Stimulated activated CD8-positive, alpha-beta memory T cell treated with anti-CD3 and anti-CD28 coated beads, Interleukin-4, amount 100 ng/mL, for 1 hour (primary cell): ENCODE measurements at places on chromosomes 13 and 19.

- no peak for DNase-seq
Measured at GRCh38 chr19:5336195-5336965, 4.2 kb downstream of the PTPRS start.

DNA sequence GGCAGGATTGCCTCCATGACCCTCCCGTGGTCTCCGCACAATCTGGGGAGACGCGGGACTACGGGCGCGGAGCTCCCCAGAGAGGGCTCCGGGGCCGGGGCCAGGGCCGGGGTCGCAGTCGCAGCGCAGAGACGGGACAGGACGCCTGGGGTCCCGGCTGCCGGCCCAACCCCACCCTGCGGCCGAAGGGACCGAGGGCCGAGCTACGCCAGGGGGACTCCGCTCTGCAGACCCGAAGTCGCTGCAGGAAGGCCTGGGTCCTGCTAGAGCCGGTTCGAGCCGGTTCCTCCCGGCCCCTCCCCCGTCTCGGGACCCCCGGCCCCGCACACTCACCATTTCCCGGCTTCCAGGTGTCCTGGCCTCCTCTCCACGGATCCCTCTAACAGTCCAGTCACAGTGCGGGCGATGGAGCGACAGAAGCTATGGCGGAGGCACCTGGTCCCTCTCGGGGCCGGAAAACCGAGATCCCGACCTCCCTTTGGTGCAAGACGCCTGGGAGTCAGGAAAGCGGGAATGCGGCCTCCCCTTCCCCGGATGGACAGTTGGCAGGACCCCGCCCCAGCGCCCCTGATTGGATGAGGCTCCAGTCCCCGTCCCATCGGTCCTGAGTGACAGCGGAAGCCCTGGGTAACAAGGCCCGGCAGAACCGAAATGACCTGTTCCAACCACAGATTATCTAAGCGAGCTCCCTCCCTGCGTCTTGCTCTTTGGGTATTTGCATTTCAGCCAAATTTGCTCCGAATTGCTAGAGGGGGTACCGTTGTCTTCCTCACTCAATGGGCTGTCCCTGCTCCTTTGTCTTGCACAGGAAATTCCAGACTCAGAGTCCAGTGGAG, at the start of gene ZNF625:
ZNF625 (minus strand) TSS at position 512 of the 836 bp plus-strand sequence; CDS start at position 336, 176 bp downstream.
- no peak for DNase-seq

- DNase-seq = no peak
Measured at GRCh38 chr13:71626421-71627117, 240.4 kb downstream of the DACH1 start.

DNA sequence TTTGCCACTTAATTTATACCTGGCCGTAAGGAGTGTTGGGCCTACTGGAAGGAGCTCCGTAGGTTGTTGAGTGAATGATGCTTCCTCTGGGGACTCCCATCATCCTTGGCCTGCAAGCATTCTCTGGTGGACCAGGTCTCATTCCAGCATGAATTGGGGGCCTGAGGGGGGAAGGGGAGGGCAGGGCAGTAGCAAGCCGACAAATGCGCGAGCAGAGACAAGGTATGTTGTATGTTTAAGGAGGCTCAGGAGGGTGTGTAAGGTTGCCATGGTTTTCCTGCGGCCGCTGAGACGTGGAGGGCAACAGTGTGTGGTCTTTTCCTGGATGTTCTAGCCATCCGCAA, 749 bp downstream of the ZNF264 start:
- no peak for DNase-seq

DNA sequence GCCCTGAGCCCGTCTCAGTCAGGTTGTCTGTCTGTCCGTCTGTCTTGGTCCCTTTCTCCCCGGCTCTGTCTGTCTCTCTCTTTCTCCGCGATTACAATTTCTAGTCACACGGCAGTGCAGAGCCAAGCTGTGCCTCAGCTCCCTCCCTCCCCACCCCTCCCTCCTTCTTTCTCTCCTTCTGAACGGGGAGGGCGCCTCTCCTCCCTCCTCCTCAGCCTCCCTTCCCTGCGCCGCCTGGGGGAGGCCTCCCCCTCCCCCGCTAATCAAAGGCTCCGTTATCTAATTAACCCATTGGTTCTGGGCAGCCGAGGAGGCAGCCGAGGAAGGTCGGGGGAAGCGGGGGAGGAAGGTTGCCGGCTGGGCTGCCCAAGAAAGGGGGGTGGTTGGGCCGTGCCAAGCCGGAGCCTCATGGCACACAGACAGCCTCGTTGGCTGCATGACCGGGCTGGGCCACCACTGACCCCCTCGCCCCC, 16.5 kb downstream of the LRRC4B start:
- no peak for DNase-seq

- no peak for DNase-seq
Measured at GRCh38 chr19:50465986-50466705, 10.2 kb upstream of the EMC10 start.

- DNase-seq = no peak
Measured at GRCh38 chr19:49643466-49643865, 1.5 kb downstream of the SCAF1 start.

DNA sequence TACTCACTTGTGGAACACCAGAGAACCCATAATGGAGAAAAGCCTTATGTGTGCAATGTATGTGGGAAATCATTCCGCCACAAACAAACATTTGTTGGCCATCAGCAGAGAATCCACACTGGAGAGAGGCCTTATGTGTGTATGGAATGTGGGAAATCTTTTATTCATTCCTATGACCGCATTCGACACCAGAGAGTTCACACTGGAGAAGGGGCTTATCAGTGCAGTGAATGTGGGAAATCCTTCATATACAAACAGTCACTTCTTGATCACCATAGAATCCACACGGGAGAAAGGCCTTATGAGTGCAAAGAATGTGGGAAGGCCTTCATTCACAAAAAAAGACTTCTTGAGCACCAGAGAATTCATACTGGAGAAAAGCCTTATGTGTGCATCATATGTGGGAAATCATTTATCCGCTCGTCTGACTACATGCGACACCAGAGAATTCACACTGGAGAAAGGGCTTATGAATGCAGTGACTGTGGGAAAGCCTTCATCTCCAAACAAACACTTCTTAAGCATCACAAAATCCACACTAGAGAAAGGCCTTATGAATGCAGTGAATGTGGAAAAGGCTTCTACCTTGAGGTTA, 10.9 kb downstream of the ZNF549 start:
- no peak for DNase-seq

GRCh38 chr19:1748115-1748872, 5.0 kb upstream of the ONECUT3 start:
- DNase-seq = no peak

DNA sequence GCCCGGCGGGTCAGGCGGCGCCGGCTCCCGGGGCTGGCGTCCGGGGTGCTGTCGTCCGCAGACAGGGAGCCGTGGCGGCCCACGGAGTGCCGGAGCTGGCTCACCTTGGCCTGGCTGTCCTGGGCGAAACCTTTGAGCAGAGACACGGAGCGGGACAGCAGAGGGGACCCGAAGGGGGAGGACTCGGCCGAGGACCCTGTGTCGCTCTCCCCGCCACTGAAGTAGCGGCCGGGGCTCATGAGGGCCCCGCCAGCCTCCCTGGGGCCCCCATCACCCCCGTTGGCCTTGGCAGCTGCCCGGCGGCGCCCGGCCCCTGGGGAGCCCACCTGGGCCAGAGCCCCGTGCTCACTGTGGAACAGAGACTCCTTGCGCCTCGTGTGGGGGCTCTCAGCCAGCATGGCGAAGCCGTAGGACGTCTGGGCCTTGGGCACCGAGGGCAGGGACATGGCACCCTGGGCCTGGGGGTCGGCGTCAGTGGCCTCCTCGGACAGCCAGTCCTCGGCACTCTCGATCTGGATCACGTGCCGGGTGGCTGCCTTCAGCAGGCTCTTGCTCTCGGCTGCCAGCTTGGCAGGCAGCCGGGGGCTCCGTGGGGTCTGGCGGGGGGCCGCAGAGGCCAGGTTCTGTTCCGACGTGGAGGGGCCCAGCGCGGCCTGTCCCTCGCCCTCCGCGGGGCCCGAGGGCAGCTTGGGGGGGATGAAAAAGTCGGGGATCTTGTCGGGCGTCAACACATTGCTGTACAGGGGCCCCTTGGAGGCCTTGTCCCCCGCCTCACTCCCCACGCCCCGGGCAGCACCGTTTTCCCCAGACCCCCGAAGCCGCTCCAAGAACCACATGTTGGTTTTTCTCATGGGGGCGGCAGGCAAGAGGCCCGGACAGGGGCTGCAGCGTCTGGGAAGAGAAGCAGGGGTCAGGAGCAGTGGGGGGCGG, 1.2 kb downstream of the C2CD4C start:
- no peak for DNase-seq

- no peak for DNase-seq
Measured at GRCh38 chr13:36082806-36083205, 48.4 kb downstream of the DCLK1 start.

DNA sequence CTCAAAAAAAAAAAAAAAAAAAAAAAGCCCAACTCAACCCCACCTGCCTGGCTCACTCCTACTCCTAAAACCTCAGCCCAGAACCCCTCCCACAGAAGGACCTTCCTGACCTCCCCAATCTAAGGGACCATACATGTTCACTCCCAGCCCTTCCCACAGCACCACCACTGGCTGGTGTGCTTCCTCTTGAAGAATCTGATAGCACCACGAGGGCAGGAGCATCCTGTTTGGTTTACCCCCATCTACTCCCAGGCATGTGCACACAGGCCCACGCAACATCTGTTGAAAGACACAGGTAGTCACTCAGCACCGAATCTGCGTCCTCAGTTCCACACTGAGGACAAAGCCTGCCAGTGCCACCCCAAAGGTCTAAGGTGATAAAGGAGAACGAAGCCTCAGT, 8.2 kb downstream of the LATS2 start:
- no peak for DNase-seq

DNA sequence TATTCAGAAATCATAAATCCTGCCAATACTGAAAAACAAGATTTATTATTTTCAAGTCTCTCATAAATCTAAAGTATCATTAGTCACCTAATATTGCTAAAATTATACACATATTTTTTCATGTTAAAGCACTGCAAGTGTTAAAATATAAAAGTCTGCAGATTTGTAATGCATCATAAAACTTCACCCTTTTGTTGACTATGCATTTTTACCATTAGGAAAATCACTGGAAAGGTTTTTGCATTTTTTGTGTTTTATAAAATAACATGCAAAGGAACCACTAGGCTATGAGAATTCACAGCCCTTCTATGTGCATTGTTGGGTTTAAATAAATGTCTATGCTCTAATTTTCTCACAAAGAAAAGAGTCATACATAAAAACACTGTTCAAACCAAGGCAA, 407.3 kb downstream of the DACH1 start:
- no peak for DNase-seq

- DNase-seq = peak; percentile 6
Measured at GRCh38 chr13:84137292-84137691, 255.0 kb upstream of the SLITRK1 start.
